Pancreas (tissue), 10 donors: ENCODE measurements at places on chromosomes 3 and 15.

- H3K36me3 ChIP-seq = no peaks in the 10 kb centered on the region
- no peak overlapping the region for H3K4me3 ChIP-seq
- no peak overlapping the region for H3K27ac ChIP-seq
- H3K27me3 ChIP-seq = no peaks in the 10 kb centered on the region
Observed at GRCh38 chr3:175246234-175246633, 387.1 kb downstream of the NAALADL2 start.

- no peak for DNase-seq
- no peaks in the 10 kb centered on the region for H3K27me3 ChIP-seq
- H3K36me3 ChIP-seq = no peaks in the 10 kb centered on the region
- H3K4me1 ChIP-seq = no peaks in the 10 kb centered on the region
- H3K4me3 ChIP-seq = no peak overlapping the region
Observed at GRCh38 chr3:43477600-43477999, 144.2 kb downstream of the ANO10 start.

- H3K27ac ChIP-seq = no peak overlapping the region
- H3K27me3 ChIP-seq = no peaks in the 10 kb centered on the region
- H3K36me3 ChIP-seq = no peaks in the 10 kb centered on the region
- no peak overlapping the region for H3K4me3 ChIP-seq
- DNase-seq = no peak
Observed at GRCh38 chr3:27310688-27311087, 58.5 kb downstream of the NEK10 start.

DNA sequence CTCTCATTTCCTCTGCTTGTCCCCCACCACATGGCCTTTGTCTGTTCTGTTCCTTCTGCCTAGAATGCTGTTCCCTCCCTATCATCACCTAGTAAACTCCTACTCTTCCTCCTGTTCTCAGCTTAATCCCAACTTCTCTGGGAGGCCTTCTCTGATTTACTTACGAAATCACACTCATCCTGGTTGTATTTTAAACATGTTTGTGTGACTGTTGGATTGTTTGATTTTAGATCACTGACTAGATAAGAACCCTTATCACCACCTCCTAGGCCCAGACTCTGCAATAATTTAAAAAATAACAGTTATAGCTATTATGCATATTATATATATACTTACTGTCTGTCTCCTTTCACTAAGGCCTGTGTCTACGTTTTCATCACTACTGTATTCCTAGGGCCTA, 26.1 kb downstream of the ATP2B2 start:
- H3K4me1 ChIP-seq = no peaks in the 10 kb centered on the region
- H3K27me3 ChIP-seq = no peaks in the 10 kb centered on the region
- DNase-seq = no peak
- H3K36me3 ChIP-seq = no peaks in the 10 kb centered on the region
- no peak overlapping the region for H3K27ac ChIP-seq
- H3K4me3 ChIP-seq = no peak overlapping the region

DNA sequence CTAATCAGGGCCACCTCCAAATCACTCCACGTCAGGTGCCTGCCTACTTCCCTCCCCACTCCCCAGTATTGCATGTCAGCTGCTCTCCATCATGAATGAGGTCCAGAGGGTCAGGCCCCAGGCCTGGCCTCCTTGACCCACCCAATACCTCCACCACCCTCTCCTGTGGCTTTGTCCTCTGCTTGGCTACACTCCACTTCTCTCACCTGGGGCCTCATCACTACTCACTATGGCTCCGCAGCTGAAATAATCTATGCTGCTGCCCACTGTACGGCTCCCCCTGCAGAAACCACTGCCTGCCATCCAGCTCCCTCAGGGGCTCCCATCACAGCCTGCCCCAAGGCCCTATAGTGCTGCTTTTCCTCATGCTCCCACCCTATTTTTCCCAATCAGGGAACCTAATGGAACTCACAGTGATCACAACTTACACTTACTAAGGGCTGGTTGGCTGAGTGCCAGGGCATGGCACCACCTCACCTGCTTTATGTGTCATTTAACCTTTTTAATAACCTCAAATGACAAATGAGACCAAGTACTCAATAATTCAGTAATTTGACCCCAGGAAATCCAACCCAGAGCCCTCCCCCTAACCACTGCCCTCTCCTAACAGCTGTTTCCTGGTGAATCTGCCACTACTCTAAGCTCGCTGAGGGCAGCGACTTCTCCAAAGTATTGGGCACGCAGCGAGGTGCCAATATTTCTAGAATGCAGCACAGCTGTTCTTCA, 2.3 kb downstream of the GORASP1 start:
- peaks cover 7% of the 10 kb centered on the region for H3K36me3 ChIP-seq
- DNase-seq = no peak
- no peak overlapping the region for H3K4me3 ChIP-seq
- no peaks in the 10 kb centered on the region for H3K27me3 ChIP-seq
- H3K27ac ChIP-seq = no peak overlapping the region

- H3K27ac ChIP-seq = no peak overlapping the region
- H3K27me3 ChIP-seq = no peaks in the 10 kb centered on the region
- no peaks in the 10 kb centered on the region for H3K4me1 ChIP-seq
- peaks cover 7% of the 10 kb centered on the region for H3K36me3 ChIP-seq
- DNase-seq = peak; percentile 84
- H3K4me3 ChIP-seq = no peak overlapping the region
Observed at GRCh38 chr3:114383875-114384557, 90.2 kb downstream of the TIGIT start.
